ENCODE measurements at places on chromosomes 3 and 15.

DNA sequence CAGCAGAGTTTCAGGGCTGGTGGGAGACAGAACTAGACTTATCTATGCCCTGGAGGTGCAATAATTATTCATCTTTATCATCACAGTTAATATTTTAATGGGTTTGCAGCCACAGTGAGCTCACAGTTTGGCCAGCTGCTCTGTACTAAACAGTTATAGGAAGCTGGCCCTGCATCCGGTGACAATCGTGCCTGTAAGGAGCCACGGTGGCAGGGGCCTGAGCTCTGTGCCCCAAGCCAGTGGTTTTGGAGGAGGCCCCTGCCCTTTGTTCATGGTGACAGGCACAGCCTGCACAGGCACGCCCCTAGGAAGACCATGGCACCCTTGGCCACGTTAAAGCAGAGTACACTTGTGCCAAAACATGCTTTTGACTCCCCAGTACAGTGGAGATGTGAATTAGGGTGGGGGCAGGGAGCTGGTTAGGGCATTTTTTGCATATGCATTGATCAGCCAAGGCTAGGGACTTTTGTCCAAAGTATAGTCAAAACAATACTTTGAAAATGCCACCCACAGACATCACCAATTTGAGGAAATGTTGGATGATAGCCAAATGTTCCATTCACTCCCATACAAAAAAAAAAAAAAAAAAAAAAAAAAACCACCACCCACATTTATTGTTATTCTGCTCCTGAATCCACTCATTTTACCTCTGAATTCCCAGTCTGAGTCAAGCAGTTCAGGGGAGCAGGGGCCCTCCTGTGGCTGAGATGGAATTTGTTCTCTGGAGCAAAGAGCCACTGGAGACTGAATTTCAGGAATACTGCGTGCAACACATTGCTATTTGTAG lies 3.4 kb upstream of the RFTN1 start:
- DNase-seq = no peak

GRCh38 chr3:168425936-168426595 lies 330.3 kb upstream of the GOLIM4 start:
- no peak for DNase-seq

DNA sequence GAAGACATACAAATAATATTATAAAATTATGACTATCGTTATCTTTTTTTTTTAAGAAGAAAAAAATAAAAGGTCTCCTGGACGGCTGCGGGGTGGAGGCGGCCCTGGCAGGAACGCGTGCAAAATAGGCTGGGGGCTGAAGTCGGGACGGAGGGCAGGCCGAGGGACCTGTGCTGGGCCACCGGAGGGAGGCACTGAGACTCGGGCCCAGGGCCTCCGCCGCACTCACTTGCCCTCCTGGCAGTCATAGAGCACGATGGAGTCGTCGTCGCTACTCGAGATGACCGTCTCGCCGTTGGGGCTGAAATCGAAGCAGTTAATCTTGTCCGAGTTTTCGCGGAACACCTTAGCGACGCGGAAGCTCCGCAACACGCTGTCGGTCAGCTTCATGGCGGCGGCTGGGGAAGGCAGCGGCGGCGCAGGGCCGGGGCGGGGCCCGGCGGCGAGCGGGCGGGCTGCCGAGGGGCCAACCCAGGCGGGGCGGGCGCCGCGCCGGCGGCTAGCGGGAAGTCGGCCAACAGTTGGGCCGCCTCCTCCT lies 408 bp downstream of the WDR82 start:
- DNase-seq = no peak

DNA sequence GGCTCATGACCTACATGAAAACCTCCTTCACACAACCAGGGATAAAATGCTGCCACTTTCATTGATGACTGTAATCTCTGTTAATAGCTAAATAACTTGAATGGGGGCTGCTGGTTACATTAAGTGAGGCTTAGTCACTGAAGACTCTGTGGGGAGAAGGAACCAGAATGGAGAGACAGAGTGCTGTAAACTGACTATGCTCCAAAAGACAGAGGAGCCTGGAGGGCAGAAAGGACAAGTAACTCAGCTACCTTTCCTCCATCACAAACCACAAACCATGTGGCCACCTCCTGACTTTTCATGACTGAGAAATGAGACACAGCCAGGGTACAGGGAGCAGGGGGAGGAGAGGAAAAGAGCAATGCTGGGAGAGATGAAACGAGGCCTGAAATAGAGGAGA lies 97.1 kb upstream of the TRIM42 start:
- DNase-seq = no peak

GRCh38 chr15:101045236-101045646 lies 126.1 kb downstream of the LRRK1 start:
- DNase-seq = no peak
